ENCODE measurements at places on chromosomes 16 and 17.

GRCh38 chr16:85479972-85480726, 133.0 kb upstream of the GSE1 start:
- peak; percentile 61 for DNase-seq

GRCh38 chr16:67419502-67419901, 3.2 kb upstream of the ZDHHC1 start:
- no peak for DNase-seq

- no peak for DNase-seq
Measured at GRCh38 chr17:35605678-35606077, 18.6 kb downstream of the AP2B1 start.

DNA sequence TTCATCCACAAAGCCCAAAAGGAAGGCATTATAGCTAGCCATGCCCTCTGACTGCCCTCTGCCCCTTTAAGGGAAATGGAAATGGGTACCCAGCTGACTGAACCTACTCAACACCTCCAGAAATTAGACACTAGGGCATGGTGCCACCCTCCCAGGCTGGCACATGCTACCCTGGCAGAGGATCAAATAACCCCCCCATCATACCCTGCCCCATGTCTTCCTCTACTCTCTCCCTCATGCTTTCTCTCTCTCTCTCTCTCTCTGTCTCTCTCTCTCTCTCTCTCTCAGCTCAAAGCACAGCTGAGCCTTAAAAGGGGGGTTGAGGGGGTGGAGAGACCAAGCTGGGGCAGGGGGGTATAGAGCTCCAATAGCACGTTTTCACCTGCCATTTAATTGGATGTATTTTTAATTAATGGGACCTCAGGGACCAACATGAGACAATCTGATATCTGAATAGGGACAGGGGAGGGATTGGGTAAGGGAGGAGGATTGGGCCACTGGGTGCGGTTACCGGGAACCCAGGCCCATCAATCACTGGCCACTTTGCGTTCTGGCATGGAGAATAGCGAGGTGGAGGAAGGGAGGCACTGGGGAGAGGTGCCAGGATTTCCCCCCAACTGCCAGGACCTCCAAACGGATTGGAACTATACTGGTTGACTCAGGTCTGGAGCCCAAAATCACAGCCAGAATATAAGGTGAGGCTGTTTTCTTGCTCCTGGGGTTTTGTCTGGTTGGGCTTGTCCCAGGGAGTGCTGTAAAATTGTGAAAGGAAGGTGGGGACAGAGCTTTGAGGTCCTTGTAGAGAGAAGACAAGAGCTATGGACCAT, 57.8 kb downstream of the NEUROD2 start:
- peak; percentile 59 for DNase-seq

GRCh38 chr17:35297666-35298065, 54.8 kb downstream of the SLFN5 start:
- no peak for DNase-seq

DNA sequence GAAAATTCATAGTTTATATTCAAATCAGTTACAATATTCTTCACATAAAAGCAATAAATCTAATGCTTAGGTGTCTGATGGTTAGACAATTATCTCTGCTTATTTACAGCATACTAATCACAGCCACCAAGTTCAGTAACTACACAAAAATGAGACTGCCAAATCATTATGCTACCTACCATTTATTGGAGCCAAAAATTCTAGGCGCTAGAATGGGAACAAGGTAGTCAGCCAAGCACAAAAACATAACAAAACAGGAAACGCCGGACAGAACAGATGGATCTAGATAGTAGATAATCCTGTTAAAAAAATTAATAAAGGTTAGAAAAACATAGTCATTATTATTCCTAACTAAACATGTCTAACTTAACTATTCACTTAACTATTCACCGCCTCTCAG, 3.6 kb downstream of the ARL6IP1 start:
- no peak for DNase-seq

GRCh38 chr17:20997711-20998570, 44.9 kb downstream of the USP22 start:
- no peak for DNase-seq

- DNase-seq = no peak
Measured at GRCh38 chr16:22320572-22321339, 23.5 kb downstream of the POLR3E start.

DNA sequence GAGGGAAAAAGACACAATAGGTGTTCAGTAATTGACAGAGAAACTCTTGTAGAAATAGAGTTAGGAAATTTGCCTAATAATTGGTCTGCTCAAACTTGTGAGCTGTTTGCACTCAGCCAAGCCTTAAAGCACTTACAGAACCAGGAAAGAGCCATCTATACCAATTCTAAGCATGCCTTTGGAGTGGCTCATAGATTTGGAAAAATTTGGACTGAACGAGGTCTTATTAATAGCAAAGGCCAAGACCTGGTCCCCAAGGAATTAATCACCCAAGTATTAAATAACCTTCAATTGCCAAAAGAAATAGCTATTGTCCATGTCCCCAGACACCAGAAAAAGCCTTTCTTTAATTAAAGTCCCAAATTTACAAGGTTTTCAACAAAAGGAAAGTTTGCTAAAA, 90.3 kb downstream of the EMP2 start:
- no peak for DNase-seq

GRCh38 chr16:79339863-79340262, 260.7 kb downstream of the MAF start:
- DNase-seq = no peak

- DNase-seq = no peak
Measured at GRCh38 chr17:73983621-73984400, 219.7 kb upstream of the RPL38 start.

GRCh38 chr16:50800074-50800473, 58.2 kb downstream of the CYLD start:
- no peak for DNase-seq

DNA sequence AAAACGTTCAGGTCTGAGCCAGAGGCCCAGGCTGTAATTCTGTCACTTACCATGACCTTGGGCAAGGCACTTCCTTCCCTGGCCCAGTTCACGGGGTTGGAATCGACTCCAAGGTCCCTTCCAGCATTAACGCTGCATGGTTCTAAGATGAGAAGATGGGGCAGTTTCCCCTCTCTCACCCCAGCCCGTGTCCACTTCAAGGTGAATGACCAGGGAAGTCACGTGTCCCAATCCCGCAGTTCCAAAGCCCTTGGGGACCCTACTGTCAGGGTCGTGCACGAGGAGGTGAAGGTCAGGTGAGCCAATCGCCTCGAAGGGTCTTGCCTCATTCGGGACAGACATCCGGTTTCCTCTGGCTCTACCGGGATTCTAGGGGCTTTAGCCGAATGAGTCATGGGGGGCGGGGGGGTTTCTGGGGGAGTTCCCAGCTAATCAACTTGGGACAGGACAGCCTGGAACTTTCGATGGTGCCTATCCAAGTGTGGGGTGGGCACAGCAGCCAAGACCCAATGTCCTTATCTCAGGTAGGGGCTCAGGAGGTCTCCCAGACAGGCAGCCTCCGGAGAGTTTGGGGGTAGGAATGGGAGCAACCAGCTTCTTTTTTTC, 762 bp upstream of the CSF3 start:
- DNase-seq = no peak

DNA sequence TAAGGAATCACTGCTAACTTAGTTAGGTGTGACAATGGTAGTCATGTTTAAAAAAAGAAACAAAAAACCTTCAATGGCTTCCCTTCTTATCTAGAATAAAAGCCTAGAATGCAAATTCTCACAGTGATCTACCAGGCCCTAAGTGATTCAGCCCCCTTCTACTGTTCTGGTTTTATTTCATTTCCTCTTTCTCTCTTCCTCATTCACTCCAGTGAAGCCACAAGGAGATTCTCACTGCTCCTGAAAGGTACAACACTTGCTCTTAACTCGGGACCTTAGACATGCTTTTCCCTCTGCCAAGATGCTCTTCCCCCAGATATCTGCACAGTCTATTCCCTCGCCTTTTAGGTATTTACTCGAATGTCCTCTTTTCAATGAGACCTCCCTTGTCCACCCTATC, 3.7 kb downstream of the PIGS start:
- DNase-seq = no peak

GRCh38 chr17:2138318-2138717, 83.4 kb downstream of the HIC1 start:
- DNase-seq = no peak

DNA sequence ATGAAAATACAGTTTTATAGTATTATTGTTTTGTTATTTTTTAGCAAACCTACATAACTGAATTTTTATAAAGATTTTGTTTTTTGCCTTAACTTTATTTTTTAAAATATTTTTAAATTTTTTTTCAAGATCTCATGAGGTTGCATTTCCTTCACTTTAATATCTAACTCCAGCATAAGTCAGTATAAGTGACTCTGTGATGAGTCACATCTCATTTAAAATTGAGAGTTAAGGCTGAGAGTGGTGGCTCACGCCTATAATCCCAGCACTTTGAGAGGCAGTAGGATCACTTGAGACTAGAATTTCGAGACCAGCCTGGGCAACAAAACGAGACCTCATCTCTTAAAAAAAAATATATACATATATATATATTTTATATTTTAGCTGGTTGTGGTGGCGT, 44.0 kb downstream of the NLK start:
- no peak for DNase-seq

GRCh38 chr16:28283798-28284577, 8.3 kb upstream of the SBK1 start:
- DNase-seq = no peak

GRCh38 chr17:77453613-77454241, 313.0 kb downstream of the SEC14L1 start:
- DNase-seq = no peak

DNA sequence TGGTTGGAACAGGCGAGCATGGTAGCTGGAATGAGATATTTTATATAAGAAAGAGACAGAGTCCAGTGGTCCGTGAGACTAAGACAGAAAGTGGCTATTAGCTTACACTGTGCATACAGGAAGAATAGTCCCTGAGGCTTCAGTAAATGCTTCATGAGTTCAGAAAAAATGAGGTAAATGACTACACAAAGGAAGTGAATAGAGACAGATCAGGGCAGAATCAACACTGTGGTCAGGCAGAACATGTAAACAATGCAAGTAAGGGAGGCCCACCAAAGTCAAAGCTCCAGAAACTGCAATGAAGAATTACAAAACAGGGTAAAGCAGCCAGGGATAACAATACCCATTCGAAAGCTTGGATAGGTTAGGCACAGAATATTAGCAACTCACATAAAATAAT, 4.8 kb downstream of the ABCA10 start:
- DNase-seq = no peak

DNA sequence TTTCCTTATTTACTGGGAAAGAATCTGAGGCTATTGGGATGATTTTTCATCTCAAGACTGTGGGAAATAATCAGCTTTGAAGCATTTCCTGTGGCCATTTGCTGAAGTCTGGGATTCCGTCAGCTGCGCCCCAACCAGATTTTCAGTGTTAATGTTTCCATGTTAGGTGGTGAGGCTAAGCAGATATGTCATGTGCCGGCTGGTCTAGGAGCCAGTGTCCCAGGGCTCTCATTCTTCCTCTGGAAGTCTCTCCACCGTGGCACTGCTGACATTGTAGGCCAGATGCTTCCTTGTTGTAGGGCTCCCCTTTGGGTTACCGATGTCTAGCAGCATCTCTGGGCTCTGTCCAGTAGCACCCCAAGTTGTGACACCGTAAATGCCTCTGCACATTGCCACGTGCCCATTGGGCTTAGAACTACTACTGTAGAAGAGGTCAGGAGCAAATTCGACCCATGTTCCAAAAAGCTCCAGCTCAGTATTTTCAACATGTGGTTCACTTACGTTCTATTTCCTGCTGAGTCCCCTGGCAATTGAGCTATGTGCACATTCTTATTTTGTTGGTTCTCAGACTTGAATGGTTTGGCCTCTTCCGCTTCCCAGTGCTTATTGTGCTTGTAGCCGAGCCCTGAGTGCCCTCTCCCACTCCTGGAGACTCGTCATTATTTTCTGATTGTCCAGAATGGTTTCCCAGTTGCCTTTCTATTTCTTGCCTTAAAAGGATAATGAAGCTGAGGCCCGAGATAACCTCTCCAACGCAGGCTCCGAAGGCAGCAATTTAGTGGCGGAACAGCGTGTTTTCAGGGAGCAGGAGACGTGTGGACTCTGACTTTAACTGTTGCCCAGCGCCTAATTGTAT, 82.2 kb downstream of the SPECC1 start:
- no peak for DNase-seq

DNA sequence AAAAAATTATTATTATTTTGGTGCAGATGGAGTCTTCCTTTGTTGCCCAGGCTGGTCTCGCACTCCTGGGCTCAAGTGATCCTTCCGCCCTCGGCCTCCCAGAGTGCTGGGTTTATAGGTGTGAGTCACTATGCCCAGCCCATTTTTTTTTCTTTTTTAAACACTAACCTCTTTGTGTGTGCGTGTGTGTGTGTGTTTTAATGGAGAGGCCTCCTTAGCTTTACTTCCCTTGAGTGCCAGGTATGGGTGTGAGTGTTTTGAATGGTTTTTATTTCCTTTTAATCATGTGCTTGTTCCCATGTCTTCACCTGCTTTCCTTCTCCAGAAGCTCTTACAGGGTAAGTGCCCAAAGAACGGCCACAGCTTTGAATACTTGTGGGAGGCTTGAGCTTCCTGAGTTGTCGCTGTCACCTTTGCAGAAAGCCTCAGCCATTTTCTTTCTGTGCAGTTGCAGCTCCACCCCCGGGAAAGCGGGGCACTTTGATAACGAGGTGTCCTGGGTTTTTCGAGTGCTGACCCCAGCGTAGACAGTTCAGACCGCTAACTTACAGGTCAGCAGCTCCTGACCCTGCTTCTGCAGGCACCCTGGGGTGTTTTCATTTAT, 22.6 kb downstream of the AKAP1 start:
- DNase-seq = no peak

GRCh38 chr17:2331303-2331702, 5.0 kb downstream of the TSR1 start:
- DNase-seq = no peak

DNA sequence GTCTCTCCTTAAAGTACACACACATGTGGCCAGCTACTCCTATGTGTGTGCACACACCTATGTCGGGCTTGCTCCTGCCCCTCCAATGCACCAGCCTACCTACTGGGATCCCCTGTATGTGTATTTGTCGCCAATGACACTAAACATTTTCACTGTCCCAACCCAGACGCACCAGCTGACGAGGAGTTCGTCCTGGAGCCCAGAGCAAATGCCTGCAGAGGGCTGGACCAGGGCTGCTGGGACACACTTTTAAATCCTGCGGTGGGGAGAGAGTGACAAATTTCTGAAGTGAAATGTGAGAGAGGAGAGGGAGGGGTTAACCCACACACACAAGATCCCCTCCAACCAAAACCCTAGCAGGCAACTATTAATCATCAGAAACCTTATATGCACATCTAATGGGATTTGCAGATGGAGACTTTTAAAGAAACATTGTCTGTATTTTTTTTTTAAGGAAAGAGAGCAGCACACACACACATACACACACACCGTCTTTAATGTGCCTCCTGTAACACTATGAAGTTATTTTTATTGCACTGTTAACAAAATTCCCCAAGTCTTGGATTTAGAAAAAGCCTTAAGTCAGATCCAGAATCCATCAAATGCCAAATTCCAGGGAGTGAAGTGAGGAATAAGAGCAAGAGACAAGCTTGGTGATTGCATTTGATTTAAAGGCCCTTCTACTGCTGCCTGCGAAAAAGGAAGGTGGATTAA, at the start of gene MEOX1:
MEOX1 (minus strand) TSS at position 224 of the 714 bp plus-strand sequence. CDS start 388 bp downstream, outside the sequence.
- no peak for DNase-seq
